ENCODE measurements at places on chromosomes 7 and 10. TPM values are rescaled to one million over a fixed set of nuclear protein-coding genes. Genes with fewer than 3 reads are reported as not detected.

Gene LRGUK
- total RNA-seq, result 0.18 TPM

Gene PIK3AP1
- 11.5 TPM for total RNA-seq

Gene MET
- 0.40 TPM for total RNA-seq

Gene TACC2
- total RNA-seq, result not detected

Gene BTBD16
- total RNA-seq, result not detected

Gene HGF
- total RNA-seq, result not detected

Gene PSD
- 2.9 TPM for total RNA-seq

Gene NPSR1
- total RNA-seq, result not detected

Gene CNPY1
- not detected for total RNA-seq
